Dorsolateral prefrontal cortex (tissue), 122 donors: ENCODE measurements at places on chromosomes 1 and 21.

DNA sequence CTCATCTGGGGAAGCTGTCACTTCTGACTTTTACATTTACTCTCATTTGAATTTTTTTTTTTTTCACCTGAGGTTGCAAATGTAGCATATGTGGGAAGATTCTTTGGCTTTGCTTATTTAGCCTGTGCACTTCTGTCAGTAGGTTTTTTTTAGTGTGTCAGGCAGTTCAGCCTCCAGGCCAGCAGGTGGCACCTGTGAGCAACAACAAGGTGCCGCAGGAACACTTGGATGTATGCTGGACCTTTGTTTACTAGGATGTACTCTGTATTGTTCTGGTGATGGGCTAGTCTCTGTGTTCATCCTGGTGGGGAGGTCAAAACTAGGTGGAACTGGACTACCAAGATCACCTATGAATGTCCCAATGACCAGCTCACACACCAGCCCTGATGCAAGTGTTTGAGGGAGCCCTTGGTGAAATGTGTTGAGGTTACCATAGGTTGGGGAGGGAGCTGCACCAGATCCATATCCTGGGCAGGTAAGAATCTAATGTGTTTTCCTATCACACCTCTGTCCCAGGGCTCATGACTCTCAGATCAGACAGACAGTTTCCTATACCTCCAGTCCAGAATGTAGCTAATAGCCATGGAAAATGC lies 618.2 kb downstream of the BRINP3 start:
- DNase-seq, result no peak

DNA sequence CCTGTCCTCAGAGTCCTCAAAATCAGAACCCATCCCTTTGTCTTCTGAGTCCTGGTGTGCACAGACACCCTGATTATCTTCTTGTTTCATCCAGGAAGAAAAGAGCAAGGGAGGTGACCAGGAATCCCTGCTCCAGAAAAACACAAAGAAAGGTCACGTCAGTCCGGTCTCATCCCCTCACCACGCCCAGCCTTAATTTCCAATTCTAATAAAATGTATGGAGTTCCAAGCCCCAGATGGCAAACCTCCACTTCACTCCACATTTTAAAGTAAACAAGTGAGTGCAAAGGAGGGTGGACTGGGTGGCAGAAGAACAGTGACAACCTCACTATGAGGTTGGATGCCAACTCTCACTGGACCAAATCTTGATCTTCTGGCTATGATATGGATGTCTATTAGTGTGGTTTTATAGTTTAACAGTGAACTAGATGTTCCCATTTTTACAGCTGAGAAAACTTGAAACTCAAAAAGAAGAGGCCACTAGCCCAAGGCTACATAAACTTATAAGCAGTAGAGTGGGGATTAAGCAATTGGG lies 22.0 kb downstream of the ZNF697 start:
- DNase-seq, result no peak

DNA sequence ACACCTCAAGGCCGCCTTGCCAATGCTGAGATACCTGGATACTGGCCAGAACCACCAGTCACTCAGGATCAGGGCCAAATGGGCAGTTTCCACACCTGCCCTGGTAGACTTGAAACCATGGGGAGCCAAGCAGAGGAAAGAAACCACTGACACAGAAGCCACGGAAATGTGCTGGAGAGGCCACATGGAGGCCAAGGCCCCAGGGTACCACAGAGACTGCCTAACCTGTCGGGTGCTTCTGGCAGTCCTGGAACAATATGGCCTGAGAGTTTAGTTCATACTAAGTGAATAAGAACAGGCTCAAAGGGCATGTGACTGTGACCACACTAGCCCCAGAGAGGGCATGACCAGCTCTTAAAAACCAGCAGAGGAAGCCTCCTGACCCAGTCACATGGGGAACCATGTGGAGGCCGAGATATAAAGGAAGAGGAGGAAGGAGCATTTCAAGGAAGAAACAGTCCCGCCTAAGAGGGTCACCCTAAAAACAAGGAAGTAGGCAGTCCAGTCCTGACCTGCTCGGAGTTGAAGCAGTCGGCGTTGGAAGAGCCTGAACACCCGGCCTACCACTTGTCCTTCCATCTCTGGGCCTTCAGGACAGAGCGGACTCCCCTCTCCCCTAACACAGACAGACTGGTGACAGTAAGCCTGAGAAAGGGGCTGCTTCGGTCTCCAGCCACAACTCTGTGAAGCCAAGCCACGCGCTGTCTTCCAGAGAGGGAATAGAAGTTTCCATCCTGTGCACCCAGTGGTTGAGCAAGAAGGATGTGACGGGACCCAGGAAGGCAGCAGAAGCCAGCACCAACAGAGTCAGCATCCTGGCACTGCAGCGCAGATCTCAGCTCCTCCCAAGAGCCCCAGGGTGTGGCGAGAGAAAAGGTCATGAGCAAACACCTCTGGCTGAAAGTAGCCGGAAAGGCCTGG lies at the start of gene DENND2D:
TSS of gene DENND2D (minus strand) at position 766 of the 921 bp plus-strand sequence. CDS start at position 579, 187 bp downstream.
- no peak for DNase-seq

GRCh38 chr1:2465371-2466269 lies 10.5 kb upstream of the PLCH2 start:
- DNase-seq, result no peak

DNA sequence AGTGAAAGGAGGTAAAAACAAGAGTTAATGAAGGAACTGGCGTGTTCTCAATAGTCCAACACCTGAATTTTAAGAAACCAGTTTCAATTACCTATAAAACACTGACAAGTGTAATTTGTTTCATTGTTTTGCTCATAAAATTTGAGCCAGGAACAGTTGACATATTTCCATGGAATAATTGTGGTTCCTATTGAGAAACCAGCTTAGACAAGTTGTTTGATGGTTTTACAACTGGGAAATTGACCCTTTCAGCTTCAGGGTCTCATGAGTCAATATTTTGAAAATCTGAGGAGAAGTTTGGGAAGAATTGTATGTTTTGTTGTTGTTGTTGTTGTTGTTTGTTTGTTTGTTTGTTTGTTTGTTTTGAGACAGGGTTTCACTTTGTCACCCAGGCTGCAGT lies 69.1 kb upstream of the GADD45A start:
- DNase-seq, result no peak

GRCh38 chr1:244022864-244023440 lies 28.1 kb upstream of the ZBTB18 start:
- DNase-seq, result no peak

DNA sequence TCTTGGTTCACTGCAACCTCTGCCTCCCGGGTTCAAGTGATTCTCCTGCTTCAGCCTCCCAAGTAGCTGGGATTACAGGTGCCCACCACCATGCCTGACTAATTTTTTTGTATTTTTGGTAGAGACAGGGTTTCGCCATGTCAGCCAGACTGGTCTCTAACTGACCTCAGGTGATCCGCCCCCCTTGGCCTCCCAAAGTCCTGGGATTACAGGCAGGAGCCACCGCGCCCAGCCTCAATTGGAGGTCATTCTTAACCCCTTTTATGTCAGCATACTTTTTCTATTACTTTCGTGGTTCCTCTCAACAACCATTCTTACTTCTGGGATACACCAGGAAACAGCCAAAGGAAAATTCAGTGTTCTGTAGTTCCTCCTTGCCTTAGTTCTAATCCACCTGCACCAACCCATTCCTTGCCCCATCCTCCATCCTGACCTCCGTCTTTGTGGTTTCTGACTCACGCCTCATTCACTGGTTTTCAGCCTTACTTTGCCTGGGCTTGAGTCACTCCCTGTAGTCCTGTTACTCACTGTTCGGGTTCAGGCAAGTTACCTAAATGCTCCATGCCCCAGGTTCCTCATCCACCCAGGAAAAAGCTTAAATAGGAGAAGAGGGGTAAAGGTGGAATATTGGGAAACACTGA lies 12.9 kb upstream of the BCL10 start:
- DNase-seq, result no peak

DNA sequence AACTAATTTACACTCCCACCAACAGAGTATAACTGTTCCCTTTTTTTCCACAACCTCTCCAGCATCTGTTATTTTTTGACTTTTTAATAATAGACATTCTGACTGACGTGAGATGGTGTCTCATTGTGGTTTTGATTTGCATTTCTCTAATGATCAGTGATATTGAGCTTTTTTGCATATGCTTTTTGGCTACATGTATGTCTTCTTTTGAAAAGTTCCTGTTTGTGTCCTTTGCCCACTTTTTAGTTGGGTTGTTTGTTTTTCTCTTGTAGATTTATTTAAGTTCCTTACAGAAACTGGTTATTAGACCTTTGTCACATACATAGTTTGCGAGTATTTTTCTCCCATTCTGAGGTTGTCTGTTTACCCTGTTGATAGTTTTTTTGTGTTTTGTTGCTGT lies 375.2 kb downstream of the MATN1 start:
- no peak for DNase-seq
